Neural crest cell (in vitro differentiated cells): ENCODE measurements at places on chromosomes 13 and 19. TPM values are rescaled to one million over a fixed set of nuclear protein-coding genes. Genes with fewer than 3 reads are reported as not detected.
A peak's percentile ranks its signal among the peaks of the same experiment; 100 is the strongest.

DNA sequence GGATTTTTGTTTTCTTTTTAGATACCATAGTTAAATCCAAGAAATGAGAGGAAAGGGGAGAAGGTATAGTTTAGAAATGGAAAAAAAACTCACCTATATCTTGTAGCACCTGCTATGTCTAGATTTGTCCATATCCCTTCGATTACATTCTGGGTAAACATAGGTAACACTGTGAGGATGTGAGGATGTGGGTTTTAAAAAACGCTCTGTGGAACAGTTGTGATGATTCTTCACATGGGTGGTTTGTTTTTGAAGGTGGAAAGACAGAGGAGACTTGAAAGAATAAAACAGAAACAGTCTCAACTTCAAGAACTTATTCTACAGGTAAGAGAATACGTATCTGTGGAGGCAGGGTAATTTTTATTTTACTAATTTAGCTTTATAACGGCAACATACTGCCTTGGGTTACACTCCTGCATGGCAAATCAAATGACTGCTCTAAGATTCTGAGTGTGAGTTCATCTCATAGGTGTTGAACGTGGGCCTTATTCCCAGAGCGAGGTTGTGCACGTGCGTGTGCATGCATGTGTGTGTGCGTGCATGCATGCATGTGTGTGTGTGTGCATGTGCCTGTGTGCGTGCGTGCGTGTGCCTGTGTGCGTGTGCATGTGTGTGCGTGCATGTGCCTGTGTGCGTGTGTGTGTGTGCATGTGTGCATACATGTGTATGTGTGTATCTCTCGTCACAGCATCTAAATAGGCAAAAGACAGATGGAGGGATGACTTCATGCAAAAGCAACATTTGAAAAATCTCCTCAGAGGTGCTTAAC lies 23.5 kb downstream of the ATP4B start:
- H3K36me3 ChIP-seq, result peaks cover 33% of the 10 kb centered on the region
- DNase-seq, result no peak
- H3K4me3 ChIP-seq, result no peak overlapping the region
- H3K27me3 ChIP-seq, result no peaks in the 10 kb centered on the region

GRCh38 chr13:100340865-100341264 lies 247.7 kb downstream of the GGACT start:
- no peaks in the 10 kb centered on the region for H3K4me1 ChIP-seq
- H3K36me3 ChIP-seq, result peaks cover 29% of the 10 kb centered on the region
- H3K27ac ChIP-seq, result no peak overlapping the region
- no peak overlapping the region for H3K4me3 ChIP-seq
- H3K27me3 ChIP-seq, result no peaks in the 10 kb centered on the region

- H3K27me3 ChIP-seq, result peaks cover 49% of the 10 kb centered on the region
- DNase-seq, result peak; percentile 72
- no peak overlapping the region for H3K27ac ChIP-seq
- peak overlapping the region; percentile 72 for H3K4me3 ChIP-seq
- no peaks in the 10 kb centered on the region for H3K36me3 ChIP-seq
Observed at GRCh38 chr13:107864543-107865317, 350.6 kb downstream of the LIG4 start.

- H3K27me3 ChIP-seq, result no peaks in the 10 kb centered on the region
- no peak for DNase-seq
- no peaks in the 10 kb centered on the region for H3K4me1 ChIP-seq
Observed at GRCh38 chr13:58806401-58806800, 1174.9 kb downstream of the PCDH17 start.

DNA sequence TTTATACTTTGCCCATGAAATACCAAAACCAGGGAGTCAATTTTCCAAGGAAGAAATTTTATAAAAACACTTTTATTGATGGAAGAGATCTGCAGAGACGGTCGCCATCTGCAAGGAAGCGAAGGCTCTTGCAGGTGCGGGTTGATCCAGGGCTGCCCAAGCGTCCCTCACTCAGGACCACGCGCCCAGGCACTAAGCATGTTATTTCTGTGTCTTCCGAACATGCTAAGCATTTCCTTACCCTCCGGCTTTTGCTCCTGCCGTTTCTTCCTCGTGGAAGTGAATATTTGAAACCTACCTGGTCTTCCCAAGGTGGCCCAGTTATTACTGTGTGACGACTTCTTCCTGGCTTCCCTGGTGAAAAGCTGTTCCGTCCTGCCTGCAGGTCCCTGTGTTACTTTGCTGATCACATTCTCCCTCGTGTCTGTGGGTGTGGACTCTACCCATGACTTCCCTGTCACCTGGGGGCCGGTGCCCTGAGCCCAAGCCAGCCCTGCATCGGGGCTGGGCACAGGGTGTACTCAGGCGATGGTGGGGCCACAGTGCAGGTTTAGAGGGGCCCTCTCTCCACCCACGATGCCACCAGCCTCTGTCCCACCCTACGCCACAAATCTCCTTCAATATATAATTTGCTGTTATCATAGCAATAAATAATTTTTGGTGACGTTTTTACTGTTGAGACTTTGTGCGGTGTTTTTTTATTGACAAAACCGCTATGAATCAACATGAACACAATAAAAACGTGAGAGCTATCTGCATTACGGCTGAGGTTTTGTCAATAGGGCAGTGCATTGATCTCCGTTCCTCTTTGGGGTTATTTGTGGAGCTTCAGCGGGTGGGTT lies 119.4 kb downstream of the URI1 start:
- H3K4me1 ChIP-seq, result peaks cover 13% of the 10 kb centered on the region
- H3K4me3 ChIP-seq, result no peak overlapping the region
- DNase-seq, result no peak
- no peaks in the 10 kb centered on the region for H3K27me3 ChIP-seq
- peaks cover 5% of the 10 kb centered on the region for H3K36me3 ChIP-seq

GRCh38 chr19:31913103-31913661 lies 432.2 kb upstream of the ZNF507 start:
- DNase-seq, result no peak
- no peaks in the 10 kb centered on the region for H3K4me1 ChIP-seq
- no peak overlapping the region for H3K4me3 ChIP-seq
- H3K27ac ChIP-seq, result no peak overlapping the region

- no peak for DNase-seq
- H3K27me3 ChIP-seq, result no peaks in the 10 kb centered on the region
- peaks cover 23% of the 10 kb centered on the region for H3K4me1 ChIP-seq
- H3K4me3 ChIP-seq, result no peak overlapping the region
- no peaks in the 10 kb centered on the region for H3K36me3 ChIP-seq
Observed at GRCh38 chr13:111917086-111917485, 149.9 kb upstream of the SOX1 start.

- peak overlapping the region; percentile 92 for H3K27ac ChIP-seq
- peak overlapping the region; percentile 96 for H3K4me3 ChIP-seq
- no peaks in the 10 kb centered on the region for H3K27me3 ChIP-seq
- H3K36me3 ChIP-seq, result no peaks in the 10 kb centered on the region
- H3K4me1 ChIP-seq, result peaks cover 40% of the 10 kb centered on the region
Observed at GRCh38 chr13:28657784-28658538, 969 bp upstream of the POMP start.

GRCh38 chr13:95387733-95388207 lies 86.5 kb upstream of the ABCC4 start:
- H3K4me1 ChIP-seq, result no peaks in the 10 kb centered on the region
- no peaks in the 10 kb centered on the region for H3K27me3 ChIP-seq
- no peak overlapping the region for H3K4me3 ChIP-seq
- no peak for DNase-seq

DNA sequence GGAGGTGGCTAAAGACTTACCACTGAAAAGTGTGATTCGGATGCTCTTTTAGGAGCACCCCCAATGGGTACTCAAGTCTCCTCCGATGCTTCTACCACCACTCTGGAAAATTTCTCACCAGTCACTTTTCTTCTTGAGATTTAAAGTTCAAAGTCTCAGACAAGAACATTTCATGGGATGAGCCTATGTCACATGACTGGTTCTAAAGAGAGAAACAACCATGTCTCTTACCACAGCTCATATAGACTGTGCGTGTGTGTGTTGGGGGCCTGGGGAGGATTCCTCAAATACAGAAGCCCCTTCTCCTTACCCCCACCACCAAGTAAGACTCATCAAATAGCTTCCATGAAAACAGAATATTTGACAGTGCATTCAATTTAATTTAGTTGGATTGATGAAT lies 181.7 kb upstream of the MIR17HG start:
- peaks cover 36% of the 10 kb centered on the region for H3K4me1 ChIP-seq
- no peaks in the 10 kb centered on the region for H3K27me3 ChIP-seq
- no peak overlapping the region for H3K27ac ChIP-seq
- H3K4me3 ChIP-seq, result no peak overlapping the region

DNA sequence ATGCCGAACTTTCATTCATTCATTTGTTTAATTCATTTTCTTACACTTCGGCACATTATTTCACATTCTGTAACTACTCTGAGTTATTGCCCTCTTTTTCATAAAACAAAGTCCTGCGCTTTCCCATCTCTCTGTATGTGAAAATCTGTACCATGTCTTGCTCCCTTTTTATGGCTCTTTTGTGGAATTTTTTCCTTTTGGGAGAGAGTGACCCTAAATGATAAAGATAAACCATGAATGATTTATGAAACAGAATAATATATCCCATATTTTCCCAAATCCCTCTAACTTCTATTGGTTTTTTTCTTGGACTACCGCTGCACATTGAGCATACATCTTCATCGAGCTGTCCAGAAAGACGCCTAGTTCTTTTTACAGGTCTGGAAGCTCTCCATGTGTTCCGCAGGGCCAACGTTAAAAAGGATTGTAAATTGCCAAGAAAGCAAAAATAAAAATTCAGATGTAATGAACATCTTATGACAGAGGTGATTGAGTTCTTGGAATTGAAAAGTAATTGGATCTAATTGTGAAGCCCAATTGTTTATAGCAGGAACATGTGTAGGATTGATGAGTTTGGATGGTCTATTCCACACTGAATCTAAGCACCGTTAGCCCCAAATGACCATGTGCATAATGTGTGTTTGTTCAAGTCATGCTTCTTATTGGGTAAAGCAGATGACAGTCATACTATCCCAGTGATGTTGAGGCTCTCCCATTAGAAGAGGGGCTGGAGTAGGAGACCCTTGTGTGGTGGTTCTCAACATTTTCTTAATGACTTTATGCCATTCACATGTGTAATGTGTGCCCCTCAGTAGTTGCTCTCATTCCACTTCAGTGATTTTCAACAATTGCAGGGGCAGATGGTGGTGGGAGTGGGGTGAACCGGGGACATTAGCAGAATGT lies 378.9 kb downstream of the DLEU7 start:
- no peaks in the 10 kb centered on the region for H3K27me3 ChIP-seq
- no peak for DNase-seq
- peaks cover 19% of the 10 kb centered on the region for H3K4me1 ChIP-seq
- H3K36me3 ChIP-seq, result no peaks in the 10 kb centered on the region

DNA sequence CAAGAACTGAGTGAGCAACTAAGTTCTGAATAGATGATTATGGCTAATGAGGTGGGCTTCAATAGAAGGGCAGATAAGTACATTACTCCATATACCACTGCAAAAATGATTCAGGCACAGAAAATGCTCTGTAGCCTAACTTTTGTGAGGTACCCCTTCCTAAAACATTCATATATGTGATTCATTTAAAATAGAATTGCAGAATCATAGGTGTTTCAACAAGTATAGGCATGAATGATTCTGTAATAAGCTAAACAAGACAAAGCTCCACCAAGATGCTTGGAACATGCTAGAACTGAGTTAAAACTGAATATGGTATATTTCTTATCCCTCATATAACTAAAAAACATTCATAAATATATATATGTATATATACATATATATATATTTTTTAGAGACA lies 12.1 kb downstream of the KBTBD7 start:
- H3K4me3 ChIP-seq, result no peak overlapping the region
- no peaks in the 10 kb centered on the region for H3K36me3 ChIP-seq
- no peaks in the 10 kb centered on the region for H3K4me1 ChIP-seq
- no peak for DNase-seq

- peaks cover 44% of the 10 kb centered on the region for H3K36me3 ChIP-seq
- no peak overlapping the region for H3K4me3 ChIP-seq
- no peak overlapping the region for H3K27ac ChIP-seq
Observed at GRCh38 chr13:49536144-49536873, 40.6 kb downstream of the PHF11 start.

DNA sequence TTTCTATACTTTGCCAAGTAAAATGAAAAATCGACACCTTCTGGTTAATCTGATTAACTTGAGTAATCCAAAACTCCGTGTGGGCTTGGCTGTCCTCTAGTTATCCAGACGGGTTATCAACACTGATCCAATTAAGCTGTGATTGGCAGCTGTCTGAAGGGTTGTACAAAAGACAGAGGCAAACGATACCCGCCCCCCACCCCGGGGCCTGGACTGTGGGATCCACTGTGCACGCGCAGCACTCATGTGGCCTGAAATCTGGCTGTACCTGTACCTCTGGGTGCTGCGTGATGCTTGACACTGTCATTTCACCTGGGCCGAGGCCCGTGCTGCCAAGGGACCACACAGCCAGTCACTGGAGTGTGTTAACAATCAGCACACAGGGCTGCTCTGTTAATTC lies 53.5 kb downstream of the COL4A2 start:
- no peak overlapping the region for H3K27ac ChIP-seq
- no peak for DNase-seq
- no peak overlapping the region for H3K4me3 ChIP-seq
- H3K36me3 ChIP-seq, result peaks cover 2% of the 10 kb centered on the region
- H3K4me1 ChIP-seq, result peaks cover 7% of the 10 kb centered on the region

DNA sequence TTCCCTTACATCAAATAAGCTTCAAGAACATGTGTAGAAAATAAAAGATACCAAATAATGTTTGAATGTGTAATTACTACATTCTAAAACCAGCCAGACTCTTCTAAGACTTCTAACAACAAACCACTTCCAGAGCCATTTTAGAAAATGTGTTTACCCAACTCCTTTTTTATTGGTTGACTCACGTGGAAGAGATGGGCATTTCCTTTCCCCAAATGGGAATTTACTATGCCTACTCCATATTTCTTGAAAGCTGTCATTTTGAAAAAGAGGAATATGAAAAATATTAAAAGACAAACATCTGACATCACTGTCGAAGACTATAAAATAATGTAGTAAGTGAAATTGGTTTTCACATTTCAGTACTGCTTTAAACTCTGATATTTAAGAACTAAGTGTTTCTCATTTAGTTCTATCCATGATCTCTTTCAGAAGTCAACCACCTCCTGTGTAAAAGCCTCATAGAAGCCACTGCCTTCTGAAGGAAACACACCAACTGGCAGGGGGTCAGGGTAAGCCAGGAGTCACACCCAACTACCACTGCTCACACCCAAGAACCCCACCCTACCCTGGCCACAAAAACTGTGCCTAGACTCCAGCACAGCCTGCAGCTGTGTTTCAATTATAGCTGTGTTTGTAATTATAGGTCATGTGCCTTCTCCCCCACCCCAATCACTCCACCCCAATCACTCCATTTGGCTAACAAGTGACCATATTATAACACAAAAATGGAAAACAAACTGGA lies 86.8 kb downstream of the UBL3 start:
- H3K36me3 ChIP-seq, result peaks cover 28% of the 10 kb centered on the region
- no peak for DNase-seq
- no peaks in the 10 kb centered on the region for H3K27me3 ChIP-seq
- H3K4me3 ChIP-seq, result no peak overlapping the region

- no peaks in the 10 kb centered on the region for H3K36me3 ChIP-seq
- no peak overlapping the region for H3K27ac ChIP-seq
- DNase-seq, result no peak
Observed at GRCh38 chr13:50463719-50464118, 379.8 kb downstream of the DLEU7 start.

Gene MYO16
- total RNA-seq, result 3.0 and 3.3 TPM in 2 replicates

Gene SPRY2
- 106 TPM in 2 replicates for total RNA-seq

Gene PINLYP
- 9.5 and 11.7 TPM in 2 replicates for total RNA-seq

Gene PODNL1
- total RNA-seq, result 0.14 and 0.42 TPM in 2 replicates

Gene FPR1
- not detected in 2 replicates for total RNA-seq

Gene CRB3
- not detected in 2 replicates for total RNA-seq

Gene TGFBR3L
- total RNA-seq, result 0.32 and 0.44 TPM in 2 replicates

Gene NKPD1
- total RNA-seq, result 0.16 and 0.39 TPM in 2 replicates
